Progenitor cell of endocrine pancreas (in vitro differentiated cells): ENCODE measurements at places on chromosomes 1 and 21.
A peak's percentile ranks its signal among the peaks of the same experiment; 100 is the strongest.

DNA sequence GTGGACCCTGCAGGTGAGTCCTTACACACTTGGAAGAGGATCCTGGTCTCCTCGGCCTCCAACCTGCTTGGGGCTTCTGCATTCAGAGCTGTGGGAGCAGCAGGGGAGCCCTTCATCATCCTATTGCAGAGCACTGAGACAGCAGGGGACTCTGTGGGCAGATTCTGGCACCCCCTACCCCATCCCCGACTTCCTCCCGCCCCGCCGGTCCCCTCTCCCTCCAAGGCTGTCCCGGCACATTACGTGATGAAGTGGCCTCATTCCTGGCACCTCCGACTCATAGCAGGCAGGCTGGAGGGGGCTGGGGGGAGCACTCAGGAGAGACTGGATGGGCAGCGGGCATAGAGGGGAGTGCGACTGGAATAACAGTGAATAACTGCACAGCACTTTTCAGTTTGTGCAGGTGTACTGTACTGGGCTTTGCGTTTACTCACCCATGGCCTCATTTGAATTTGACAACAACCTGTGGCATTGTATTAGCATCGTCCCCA lies 394.1 kb downstream of the MATN1 start:
- no peak overlapping the region for H3K27ac ChIP-seq
- H3K36me3 ChIP-seq, result no peaks in the 10 kb centered on the region
- H3K4me1 ChIP-seq, result no peaks in the 10 kb centered on the region
- peaks cover 13% of the 10 kb centered on the region for H3K27me3 ChIP-seq

DNA sequence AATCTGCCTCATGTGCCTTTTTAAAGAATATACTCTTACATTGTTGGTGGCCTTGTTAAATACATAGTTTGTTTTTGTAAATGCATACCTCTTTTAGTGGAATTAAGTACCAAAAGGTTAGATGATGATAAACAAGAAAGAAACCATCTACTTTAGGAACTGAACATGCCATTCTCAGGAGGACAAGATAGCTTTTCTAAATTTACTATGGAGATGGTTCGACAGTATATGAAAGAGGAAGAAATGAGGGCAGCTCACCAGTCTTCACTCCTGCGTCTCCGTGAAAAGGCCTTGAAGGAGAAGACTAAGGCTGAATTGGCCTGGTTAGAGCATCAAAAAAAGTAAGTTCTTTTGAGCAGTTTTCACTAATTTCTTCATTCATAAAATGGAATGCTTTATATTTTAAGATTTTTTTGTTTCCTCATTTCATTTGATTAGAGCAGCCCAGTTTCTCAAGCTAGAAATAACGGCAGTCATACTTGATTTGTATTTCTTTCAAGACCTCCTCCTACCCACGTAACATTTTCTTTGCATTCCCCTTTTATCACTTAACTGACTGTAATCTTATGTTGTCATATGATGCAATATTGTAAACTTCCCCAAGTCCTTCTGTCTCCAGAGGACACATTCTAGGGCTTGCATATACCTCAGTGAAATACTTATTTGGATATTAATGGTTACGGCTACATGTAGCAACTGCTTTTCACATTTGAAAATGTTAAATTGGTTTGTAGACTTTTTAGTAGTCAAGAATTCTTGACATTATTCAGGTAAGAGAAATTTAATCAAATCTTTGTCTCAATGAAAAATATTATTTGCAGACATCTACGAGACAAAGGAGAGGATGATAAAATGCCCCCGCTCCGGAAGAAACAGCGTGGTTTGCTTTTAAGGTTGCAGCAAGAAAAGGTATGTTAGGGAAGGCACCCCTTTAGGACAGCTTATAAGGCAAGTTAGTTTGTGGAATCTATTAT lies 99.3 kb downstream of the CEP350 start:
- no peak overlapping the region for H3K27ac ChIP-seq
- H3K4me3 ChIP-seq, result no peak overlapping the region
- H3K27me3 ChIP-seq, result no peaks in the 10 kb centered on the region
- peaks cover 18% of the 10 kb centered on the region for H3K36me3 ChIP-seq
- DNase-seq, result no peak

DNA sequence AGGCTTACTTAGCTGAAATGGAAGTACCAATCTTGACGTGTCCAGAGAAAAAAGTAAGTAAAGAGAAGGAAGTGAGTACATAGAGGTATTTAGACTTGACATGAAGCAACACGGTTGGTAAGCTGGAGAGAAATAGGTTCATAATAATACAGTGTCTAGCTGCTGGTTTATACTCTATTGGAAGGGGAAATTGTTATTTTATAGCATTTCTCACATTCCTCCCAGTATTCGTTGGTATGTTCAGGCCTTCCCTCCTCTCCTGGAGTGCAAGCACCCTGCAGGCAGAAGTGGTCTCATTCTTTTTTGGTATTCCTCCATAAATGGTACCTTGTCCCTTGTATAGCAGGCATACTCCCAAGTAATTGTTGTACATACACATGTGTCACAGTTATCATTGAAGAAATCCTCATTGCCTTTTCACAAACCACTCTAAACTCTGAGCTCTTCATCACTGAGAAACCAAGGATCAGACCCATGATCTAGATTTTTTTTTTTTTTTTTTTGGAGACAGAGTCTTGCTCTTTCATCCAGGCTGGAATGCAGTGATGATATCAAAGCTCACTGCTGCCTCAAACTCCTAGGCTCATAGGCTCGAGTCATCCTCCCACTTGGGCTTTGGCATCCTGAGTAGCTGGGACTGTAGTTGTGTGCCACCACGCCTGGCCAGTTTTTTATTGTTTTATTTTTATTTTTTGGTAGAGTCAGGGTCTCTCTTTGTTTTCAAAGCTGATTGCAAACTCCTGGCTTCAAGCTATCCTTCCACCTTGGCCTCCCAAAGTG lies 9.8 kb upstream of the IPO9 start:
- H3K27me3 ChIP-seq, result no peaks in the 10 kb centered on the region
- H3K4me3 ChIP-seq, result no peak overlapping the region
- peaks cover 28% of the 10 kb centered on the region for H3K36me3 ChIP-seq
- H3K27ac ChIP-seq, result no peak overlapping the region

DNA sequence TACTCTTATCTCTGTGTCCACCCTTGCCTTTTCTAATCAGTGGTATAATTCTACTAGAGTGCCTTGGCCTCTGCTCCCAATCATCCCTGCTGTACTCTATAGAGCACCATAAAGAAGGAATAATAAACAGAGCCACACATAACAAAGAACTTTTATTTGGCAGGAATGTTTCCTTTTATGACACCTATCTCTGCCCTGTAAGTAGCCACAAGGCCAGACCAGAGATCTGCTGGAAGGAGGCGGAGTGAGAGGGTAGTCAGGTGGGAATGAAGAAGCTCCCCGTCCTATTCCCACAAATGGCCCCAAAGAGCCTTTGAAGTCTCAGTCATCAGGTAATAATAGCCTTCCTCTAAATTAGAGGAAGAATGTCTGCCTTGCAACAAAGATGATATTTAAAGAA lies 32.7 kb downstream of the WLS start:
- peaks cover under 1% of the 10 kb centered on the region for H3K36me3 ChIP-seq
- no peak for DNase-seq
- peaks cover 40% of the 10 kb centered on the region for H3K4me1 ChIP-seq
- no peaks in the 10 kb centered on the region for H3K27me3 ChIP-seq

DNA sequence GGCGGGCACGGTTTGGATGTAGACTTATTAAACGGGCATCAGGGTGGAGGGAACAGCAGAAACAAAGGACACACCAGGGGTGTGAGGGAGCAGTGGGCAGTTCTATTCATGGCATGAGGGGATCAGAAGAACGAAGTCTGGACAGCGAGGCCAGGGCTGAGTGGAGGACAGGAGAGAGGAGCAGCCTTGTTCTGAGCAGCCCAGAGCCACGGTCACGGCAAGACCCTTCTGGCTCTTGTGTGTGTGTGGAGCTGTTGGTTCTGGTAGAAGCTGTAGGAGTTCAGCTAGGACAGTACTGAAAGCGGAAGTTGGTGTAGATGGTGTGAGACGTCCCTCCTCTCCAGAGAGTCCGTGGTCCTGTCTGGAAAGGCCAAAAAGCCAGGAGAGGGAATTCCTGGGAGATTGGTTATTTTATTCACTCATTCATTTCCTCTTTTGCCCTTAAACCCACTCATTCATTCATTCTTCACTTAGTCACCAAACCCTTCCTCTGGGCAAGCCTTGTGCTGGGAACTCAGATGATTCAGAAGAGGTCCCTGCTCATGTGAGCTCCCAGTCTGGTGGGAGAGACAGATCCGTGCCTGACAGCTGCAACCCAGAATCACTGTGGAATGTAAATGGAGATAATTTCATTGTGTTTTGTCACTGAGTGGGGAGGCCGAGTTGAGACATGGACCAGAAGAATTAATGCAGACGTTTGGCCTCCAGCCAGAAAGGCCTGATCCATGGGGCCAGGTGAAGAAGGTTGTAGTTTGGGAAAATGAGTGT lies 4.1 kb upstream of the ACOT11 start:
- DNase-seq, result no peak
- H3K4me3 ChIP-seq, result no peak overlapping the region
- H3K27ac ChIP-seq, result peak overlapping the region; percentile 19
- H3K27me3 ChIP-seq, result peaks cover 41% of the 10 kb centered on the region
- H3K36me3 ChIP-seq, result no peaks in the 10 kb centered on the region
- peaks cover 5% of the 10 kb centered on the region for H3K4me1 ChIP-seq

- no peaks in the 10 kb centered on the region for H3K27me3 ChIP-seq
- DNase-seq, result no peak
- H3K36me3 ChIP-seq, result peaks cover 34% of the 10 kb centered on the region
- peaks cover 37% of the 10 kb centered on the region for H3K4me1 ChIP-seq
- peak overlapping the region; percentile 22 for H3K27ac ChIP-seq
Measured at GRCh38 chr1:28512058-28512611, 6.3 kb downstream of the RCC1 start.

DNA sequence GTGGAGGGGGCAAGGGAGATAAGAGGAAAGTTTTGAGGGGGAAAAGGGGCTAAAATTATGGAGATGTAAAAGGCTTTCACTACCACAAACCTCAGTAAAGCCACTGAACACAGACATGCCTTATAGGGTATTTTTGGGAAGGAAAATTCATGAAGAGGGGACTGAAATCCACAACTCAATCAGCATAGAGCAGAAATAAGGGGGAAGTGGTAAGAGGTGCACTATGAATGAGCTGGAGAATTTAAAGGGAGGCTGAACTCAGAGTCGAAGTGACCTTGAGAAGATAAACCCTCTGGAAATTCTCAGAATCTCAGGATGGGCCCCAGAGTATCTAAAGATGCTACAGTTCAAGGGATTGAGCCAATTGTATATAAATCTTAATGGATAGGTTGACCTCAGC lies 15.3 kb downstream of the RHEX start:
- H3K27me3 ChIP-seq, result peaks cover 4% of the 10 kb centered on the region
- H3K36me3 ChIP-seq, result no peaks in the 10 kb centered on the region
- peaks cover 14% of the 10 kb centered on the region for H3K4me1 ChIP-seq
- H3K27ac ChIP-seq, result no peak overlapping the region
- DNase-seq, result no peak

- H3K36me3 ChIP-seq, result no peaks in the 10 kb centered on the region
- H3K27me3 ChIP-seq, result peaks cover 12% of the 10 kb centered on the region
- no peak overlapping the region for H3K27ac ChIP-seq
- H3K4me1 ChIP-seq, result peaks cover 2% of the 10 kb centered on the region
- no peak for DNase-seq
Measured at GRCh38 chr1:29753244-29753643, 516.9 kb downstream of the PTPRU start.
